ENCODE measurements at places on chromosomes 6 and 20.

- DNase-seq: no peak
Observed at GRCh38 chr6:115617031-115617430, 443.7 kb downstream of the FRK start.

GRCh38 chr20:8796088-8796660 is 272.7 kb upstream of the PLCB4 start:
- DNase-seq: no peak

DNA sequence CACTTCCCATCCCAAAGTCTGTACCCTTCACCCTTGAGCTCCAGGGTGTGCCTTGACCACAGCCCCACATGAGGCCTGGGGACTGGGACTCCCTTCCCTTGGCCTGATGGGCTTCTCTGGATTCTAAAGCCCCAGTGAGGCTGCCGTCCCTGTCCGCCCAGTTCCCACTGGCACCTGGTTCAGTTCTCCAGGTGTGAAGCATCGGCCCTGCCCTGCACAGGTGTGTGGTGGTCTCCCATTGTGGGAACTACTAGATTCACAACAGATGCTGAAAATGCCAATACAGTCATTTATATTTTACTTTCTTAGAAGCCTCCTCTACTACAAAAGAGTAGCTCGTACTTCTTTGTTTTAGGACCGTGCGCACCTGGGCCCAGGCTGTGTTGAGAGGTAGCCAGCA is 72.8 kb downstream of the TTLL2 start:
- no peak for DNase-seq

GRCh38 chr6:125182237-125183008 is 28.9 kb downstream of the TPD52L1 start:
- DNase-seq: no peak

GRCh38 chr6:159056899-159057298 is 12.1 kb upstream of the TAGAP start:
- DNase-seq: no peak

DNA sequence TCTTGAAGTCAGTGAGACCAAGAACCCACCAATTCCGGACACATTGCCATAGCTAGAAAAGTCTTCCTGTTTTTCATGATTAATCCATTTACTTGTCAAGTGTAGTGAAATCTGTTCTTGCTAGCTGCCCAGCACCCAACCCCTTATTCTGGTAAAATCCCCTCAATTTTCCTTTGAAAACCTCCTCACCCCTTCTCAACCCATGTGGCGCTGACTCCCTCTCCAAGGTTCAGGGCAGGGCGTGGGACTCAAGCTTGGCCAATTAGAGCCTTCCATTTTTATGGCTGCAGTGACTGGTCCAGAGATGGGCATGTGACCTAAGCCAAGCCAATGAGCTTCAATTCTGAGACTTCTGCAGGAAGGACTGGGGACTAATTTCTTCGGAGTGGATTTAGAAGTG is 9.8 kb upstream of the ZBP1 start:
- no peak for DNase-seq

DNA sequence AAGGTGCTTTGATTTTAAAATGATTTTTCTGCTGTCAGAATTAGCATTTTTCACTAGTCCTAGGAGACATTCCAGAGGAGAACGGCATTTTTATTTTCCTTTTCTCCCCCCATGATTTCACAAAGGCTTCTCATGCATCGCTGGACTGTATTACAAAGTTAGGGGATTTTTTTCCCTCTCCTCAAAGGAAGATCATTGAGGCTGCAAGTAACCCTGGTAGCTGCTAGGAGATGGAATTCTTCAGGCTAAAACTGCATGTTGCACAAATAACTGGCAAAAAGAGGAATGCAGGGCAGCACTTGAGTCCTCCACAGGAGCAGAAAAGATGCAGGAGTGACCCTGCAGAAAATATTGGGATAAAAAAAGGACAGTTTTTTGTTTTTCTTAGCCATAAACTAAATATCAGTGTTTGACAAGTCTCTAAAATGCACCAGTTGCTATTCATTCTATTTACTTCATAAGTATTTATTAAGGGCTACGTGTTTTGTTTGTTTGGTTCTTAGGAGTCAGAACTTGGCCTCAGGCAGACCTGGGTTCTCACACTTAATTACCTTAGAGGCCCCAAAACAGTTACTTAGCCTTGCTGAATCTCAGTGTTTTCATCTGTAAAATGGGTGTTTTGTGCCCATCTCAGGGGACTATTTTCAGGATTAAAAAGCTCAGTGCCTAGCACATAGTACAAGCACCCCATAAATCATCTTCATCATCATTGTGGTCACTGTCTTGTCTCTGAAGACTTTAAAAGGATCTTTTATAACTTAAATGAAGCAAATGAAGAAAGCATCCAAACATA is 144.5 kb upstream of the ID4 start:
- DNase-seq: no peak

All from effector CD4-positive, alpha-beta T cell (primary cell).